Ureter (tissue), 1 donor: ENCODE measurements at places on chromosomes 16 and 17. TPM values are rescaled to one million over a fixed set of nuclear protein-coding genes. Genes with fewer than 3 reads are reported as not detected.

- no peak for DNase-seq
Measured at GRCh38 chr17:68906638-68907037, 48.6 kb downstream of the ABCA8 start.

GRCh38 chr16:81315271-81316175 is 761 bp downstream of the GAN start:
- peak; percentile 65 for DNase-seq

STXBP4 gene
- total RNA-seq, result 19.3 TPM

RHOT1 gene
- 37.3 TPM for total RNA-seq

MAP3K14 gene
- 18.7 TPM for total RNA-seq

GRCh38 chr17:51651513-51652298 is 391.4 kb downstream of the UTP18 start:
- DNase-seq, result no peak
